ENCODE measurements at places on chromosomes 11 and 22.
A peak's percentile ranks its signal among the peaks of the same experiment; 100 is the strongest.

DNA sequence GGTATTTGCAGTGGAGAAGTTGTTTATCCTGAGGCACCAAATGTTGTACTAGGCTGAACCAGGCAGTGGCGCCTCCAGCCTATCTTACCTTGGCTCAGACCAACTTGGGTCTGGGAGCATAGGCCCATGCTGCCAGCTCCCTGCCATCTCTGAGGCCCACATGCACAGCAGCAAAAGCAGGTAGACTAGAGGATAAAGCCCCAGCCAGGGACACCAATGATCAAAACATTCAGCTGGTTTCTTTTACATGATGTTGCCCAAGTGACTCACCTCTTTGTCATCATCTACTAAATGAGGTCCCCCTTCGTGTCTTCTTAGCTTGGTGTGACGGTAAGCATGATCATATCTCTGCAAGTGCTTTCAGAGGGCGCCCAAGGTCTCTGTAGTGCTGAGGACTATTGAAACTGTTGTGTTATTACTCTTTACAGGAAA, 112.1 kb upstream of the DRD2 start:
- DNase-seq = no peak
- no peaks in the 10 kb centered on the region for H3K27me3 ChIP-seq
- no peaks in the 10 kb centered on the region for H3K4me1 ChIP-seq
- H3K27ac ChIP-seq = no peak overlapping the region
- H3K36me3 ChIP-seq = no peaks in the 10 kb centered on the region
- H3K4me3 ChIP-seq = no peak overlapping the region

- H3K4me3 ChIP-seq = no peak overlapping the region
- peaks cover 3% of the 10 kb centered on the region for H3K36me3 ChIP-seq
- H3K27me3 ChIP-seq = peaks cover 9% of the 10 kb centered on the region
Observed at GRCh38 chr11:76706667-76707066, 36.1 kb upstream of the LRRC32 start.

GRCh38 chr11:118628861-118629549, 21.6 kb downstream of the PHLDB1 start:
- peaks cover 15% of the 10 kb centered on the region for H3K36me3 ChIP-seq
- no peak overlapping the region for H3K27ac ChIP-seq
- DNase-seq = no peak
- H3K27me3 ChIP-seq = peaks cover 4% of the 10 kb centered on the region
- peak overlapping the region; percentile 62 for H3K4me3 ChIP-seq

DNA sequence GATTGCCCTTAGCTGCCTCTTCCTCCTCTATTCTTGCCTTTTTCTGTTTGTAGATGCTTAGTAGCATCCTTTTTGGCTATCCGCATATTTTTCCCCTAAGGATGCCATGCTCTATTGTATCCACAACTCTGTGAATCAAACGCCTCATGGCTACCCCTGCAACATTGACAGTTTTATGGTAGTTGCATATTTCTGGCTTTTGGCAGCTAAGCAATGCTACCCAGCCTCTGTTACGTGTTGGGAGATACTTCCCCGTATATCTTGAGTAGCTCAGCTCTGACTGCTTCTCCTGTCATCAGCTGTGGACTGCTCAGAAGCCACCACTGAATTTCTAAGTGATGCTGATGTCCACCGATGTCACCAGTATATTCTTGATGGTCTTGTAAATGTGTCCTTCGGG, 15.1 kb upstream of the SLC3A2 start:
- H3K4me1 ChIP-seq = peaks cover 5% of the 10 kb centered on the region
- H3K4me3 ChIP-seq = peak overlapping the region; percentile 29
- DNase-seq = no peak
- H3K27ac ChIP-seq = no peak overlapping the region

DNA sequence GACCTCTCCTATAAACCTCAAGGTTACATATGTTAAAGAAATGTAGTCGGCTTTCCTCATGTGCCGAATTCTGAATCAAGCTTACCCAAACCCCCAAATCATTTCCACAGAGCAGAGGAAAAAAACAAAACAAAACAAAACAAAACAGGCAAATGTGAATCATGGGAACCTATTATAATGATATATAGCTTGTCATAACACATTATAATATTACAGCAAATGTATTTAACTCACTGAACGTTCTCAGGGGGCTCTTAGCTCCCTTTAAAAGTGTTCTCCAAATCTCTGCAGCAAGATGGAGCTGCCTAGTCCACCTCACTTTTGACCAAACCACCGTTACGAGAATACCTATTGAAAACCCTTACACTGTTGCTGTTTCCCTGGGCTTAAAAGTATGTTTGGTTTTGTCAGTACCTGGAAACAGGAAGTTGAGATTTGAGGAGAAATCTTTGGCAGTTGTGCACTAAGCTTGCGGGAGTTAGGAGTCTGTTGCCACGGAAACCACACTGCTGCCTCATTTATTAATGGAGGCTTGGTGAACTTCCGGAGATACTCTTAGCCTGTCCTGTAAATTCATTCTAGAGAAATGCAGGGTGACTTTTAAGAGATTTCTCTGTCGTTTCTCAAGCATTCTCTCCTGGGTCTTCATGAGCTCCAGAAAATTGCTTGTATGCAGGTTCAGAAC, 167.0 kb upstream of the RASSF10 start:
- no peaks in the 10 kb centered on the region for H3K36me3 ChIP-seq
- peaks cover 56% of the 10 kb centered on the region for H3K4me1 ChIP-seq
- H3K4me3 ChIP-seq = no peak overlapping the region
- peaks cover 5% of the 10 kb centered on the region for H3K27me3 ChIP-seq
- H3K27ac ChIP-seq = peak overlapping the region; percentile 95

GRCh38 chr11:58576887-58577471, 1.3 kb upstream of the LPXN start:
- DNase-seq = no peak
- peaks cover 28% of the 10 kb centered on the region for H3K4me1 ChIP-seq
- peak overlapping the region; percentile 99 for H3K27ac ChIP-seq
- peaks cover 20% of the 10 kb centered on the region for H3K27me3 ChIP-seq

DNA sequence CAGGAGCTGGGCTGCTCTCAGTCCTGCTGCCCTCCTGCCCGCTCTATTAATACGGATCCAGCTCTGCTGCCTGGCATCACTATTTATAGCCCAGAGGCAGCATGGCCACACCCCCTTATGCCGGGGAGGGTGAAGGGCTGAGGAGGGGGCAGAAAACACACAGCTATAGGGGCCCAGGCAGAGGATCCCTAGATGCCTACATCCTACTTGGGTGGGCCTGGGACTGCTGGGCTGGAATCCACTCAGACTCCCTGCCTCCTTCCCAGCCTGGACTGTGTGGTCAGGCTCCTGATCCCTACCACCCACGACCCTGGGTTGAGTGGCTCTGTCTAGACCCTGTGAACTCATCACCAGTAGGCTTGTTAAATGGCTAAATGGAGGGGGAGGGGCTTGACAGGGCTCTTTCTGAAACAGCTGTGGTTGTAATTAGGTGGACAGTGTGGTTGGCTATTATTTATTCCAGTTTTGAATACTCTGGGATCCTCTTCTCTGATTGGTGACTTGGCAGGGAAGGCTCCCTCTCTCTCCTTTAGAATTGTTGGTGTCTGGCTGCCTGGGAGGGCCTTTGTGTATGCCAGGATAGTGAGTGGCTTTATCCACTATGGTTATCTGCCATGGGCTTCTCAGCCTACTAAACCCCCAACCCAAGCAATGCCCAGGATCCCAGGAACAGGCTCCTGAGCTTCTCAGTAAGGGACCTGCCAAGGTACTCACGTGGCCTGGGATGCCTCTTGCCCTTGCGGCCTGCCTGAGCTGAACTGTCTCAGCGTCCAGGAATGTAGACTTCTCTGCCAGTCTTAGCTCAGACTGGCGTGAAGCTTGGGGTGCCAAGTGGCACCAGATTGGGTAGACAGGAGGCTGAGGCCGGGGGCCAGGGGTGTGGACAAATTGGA, 15.2 kb downstream of the PHLDB1 start:
- no peak overlapping the region for H3K4me3 ChIP-seq
- no peak overlapping the region for H3K27ac ChIP-seq
- H3K27me3 ChIP-seq = peaks cover 20% of the 10 kb centered on the region
- DNase-seq = no peak
- peaks cover 26% of the 10 kb centered on the region for H3K4me1 ChIP-seq
- H3K36me3 ChIP-seq = peaks cover 20% of the 10 kb centered on the region

DNA sequence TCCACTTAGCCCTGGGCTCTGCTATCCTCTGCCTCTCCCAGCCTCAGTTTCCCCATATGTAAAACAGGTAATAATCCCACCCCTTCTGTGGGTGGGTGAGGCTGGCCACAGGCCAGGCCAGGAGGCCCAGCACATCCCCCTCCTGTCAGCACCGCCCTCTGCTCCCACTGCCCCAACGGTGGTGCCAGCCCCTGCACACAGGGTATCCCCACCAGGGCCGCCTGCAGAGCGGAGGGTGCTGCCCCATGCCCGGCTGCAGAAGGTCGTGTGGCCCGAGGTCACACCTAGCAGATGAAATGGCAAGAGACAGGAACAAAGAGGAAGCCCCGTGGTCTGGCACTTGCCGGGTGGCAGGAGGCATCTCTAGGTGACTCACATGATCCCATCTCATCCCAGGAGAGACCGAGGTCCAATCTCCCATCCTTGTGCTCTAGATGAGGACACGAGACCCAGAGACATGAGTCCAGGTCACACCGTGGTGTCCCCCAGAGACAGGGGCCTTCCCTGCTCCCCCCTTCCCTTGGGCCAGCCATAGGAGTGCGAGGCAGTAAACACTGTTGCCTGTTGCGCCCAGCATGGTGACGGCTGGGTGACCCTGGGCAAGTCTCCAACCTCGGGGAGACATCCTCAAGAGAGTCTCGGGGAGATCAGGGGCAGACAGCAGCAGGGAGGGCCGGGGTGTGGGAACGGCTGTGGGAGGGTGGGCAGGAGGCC, 27.2 kb upstream of the PPARA start:
- H3K4me1 ChIP-seq = peaks cover 3% of the 10 kb centered on the region
- H3K27ac ChIP-seq = peak overlapping the region; percentile 48
- DNase-seq = no peak
- H3K4me3 ChIP-seq = no peak overlapping the region
- H3K36me3 ChIP-seq = no peaks in the 10 kb centered on the region
- peaks cover 10% of the 10 kb centered on the region for H3K27me3 ChIP-seq

GRCh38 chr22:25741692-25742626, at the start of gene MYO18B:
Gene MYO18B (plus strand): TSS chr22:25742188. CDS start chr22:25761093, 18,905 bp downstream.
- H3K27me3 ChIP-seq = peaks cover 3% of the 10 kb centered on the region
- H3K4me3 ChIP-seq = no peak within 1 kb of the TSS
- H3K4me1 ChIP-seq = no peaks in the 10 kb centered on the region
- no peak within 1 kb of the TSS for H3K27ac ChIP-seq

- H3K4me3 ChIP-seq = no peak overlapping the region
- H3K4me1 ChIP-seq = peaks cover 2% of the 10 kb centered on the region
- no peaks in the 10 kb centered on the region for H3K36me3 ChIP-seq
- DNase-seq = no peak
- no peaks in the 10 kb centered on the region for H3K27me3 ChIP-seq
- no peak overlapping the region for H3K27ac ChIP-seq
Observed at GRCh38 chr11:29129844-29130243, 887.0 kb downstream of the KCNA4 start.

GRCh38 chr11:99098258-99098657, 77.5 kb downstream of the CNTN5 start:
- no peak overlapping the region for H3K4me3 ChIP-seq
- no peaks in the 10 kb centered on the region for H3K27me3 ChIP-seq
- no peaks in the 10 kb centered on the region for H3K36me3 ChIP-seq
- no peak for DNase-seq

DNA sequence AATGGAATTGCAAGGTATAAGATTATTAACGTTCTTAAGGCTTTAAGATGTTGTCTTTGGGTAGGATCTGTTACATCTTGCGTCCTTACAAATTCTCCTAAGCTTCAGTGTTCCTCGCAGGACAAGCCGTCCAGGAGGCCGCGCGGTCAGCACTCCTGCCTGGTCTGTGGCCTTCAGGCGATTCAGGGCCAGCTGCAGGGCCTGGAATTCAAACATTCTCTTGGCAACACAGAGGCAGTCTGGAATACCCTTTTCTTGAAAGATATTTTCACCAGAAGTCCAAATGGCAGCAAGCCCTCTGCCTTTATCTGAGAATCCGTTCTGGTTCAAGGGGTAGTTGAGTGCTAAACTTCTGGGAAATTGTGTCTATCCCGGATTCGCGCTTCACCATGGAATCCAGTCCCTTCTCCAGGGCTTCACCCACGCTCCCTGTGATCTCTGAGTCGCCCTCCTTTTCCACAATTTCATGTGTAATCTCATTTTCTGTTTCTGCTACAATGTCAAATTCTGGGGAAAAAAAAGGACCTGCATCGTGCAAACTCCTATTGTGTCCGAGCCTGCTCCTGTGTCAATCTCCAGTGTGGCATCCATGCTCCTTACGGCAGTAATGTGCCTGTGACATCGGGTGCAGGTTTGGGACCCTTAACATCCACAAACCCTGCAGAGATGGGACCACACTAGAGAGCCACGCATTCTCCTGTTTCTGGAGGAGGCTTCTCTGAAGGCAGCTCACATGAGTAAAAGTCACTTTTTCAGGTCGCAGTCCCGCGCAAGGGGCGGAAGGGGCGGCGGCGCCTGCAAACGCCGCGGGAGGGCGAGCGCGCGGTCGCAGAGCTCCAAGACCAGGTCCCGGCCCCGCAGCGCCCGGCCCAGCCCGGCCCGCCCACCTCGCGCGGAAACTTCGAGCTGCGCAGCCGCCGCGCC, 25.4 kb upstream of the SORL1 start:
- no peak overlapping the region for H3K27ac ChIP-seq
- DNase-seq = peak; percentile 60
- H3K27me3 ChIP-seq = peaks cover 1% of the 10 kb centered on the region
- no peaks in the 10 kb centered on the region for H3K36me3 ChIP-seq

DNA sequence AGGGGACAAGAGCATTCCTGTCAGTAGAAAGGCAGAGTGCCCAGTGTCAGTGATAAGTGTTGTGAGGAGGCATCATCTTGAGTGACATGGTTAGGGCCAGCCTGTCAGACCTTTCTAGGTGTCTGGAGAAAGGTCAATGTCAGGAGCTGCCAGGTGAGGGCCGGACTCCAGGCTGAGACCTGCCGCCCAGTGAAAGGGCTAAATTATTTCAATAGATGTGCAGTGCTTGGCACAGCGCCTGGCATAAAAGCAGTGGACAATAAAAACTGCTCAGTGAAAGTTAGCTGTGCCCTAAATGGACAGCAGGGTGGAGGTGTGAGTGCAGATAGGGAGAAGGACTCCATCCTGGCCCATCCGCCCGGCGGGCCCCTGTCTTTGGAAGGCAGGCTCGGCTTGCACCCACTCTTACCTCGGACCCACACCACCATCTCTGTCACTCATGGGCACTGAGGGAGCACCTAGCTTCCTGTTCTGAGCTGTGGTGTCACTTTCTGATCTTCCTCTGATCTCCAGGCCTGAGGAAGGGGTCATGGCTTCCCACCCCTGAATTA, 23.5 kb upstream of the WNT11 start:
- H3K4me1 ChIP-seq = peaks cover 10% of the 10 kb centered on the region
- no peaks in the 10 kb centered on the region for H3K36me3 ChIP-seq
- DNase-seq = no peak
- H3K4me3 ChIP-seq = no peak overlapping the region

GRCh38 chr11:111797145-111797581, 31.0 kb upstream of the PPP2R1B start:
- H3K27me3 ChIP-seq = peaks cover 2% of the 10 kb centered on the region
- H3K36me3 ChIP-seq = peaks cover 3% of the 10 kb centered on the region
- H3K27ac ChIP-seq = no peak overlapping the region
- H3K4me1 ChIP-seq = no peaks in the 10 kb centered on the region

DNA sequence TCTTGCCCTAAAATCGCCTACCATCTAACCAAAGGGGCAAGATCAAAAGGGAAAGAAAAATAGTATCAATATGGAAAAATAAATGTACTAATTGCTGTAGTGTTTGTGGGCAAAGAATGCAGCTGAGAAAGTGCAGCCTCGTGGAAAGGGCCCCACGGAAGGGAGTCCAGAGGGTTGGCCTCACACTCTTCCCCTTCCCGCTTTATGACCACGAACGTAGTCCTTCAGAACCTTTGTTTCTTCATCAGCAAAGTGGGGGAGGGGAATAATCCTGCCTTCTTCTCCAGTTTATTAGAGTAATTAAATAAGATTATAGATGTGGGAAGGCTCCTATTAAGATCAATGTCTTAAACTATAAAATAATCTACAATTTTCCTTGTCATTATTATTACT, 41.0 kb downstream of the FLI1 start:
- peaks cover 41% of the 10 kb centered on the region for H3K36me3 ChIP-seq
- peaks cover 3% of the 10 kb centered on the region for H3K27me3 ChIP-seq
- no peak overlapping the region for H3K4me3 ChIP-seq
- peaks cover 82% of the 10 kb centered on the region for H3K4me1 ChIP-seq
- DNase-seq = no peak

All from endothelial cell (in vitro differentiated cells).